ENCODE measurements at places on chromosomes 3 and 15.

GRCh38 chr15:90960298-90961091 lies 5.8 kb downstream of the RCCD1 start:
- DNase-seq = no peak

DNA sequence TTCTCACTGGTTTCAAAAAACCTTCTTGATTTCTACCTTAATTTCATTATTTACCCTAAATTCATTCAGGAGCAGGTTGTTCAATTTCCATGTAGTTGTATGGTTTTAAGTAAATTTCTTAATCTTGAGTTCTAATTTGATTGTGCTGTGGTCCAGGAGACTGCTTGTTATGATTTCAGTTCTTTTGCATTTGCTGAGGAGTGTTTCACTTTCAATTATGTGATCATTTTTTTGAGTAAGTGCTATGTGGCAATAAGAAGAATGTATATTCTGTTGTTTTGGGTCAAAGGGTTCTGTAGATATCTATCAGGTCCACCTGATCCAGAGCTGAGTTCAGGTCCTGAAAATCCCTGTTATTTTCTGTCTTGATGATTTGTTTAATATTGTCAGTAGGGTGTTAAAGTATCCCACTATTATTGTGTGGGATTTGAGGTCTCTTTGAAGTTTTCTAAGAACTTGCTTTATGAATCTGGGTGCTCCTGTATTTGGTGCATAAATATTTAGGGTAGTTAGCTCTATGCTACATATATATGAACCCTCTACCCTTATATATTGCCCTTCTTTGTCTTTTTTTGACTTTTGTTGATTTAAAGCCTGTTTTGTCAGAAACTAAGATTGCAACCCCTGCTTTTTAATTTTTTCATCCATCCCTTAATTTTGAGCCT lies 158.4 kb upstream of the TPRG1 start:
- no peak for DNase-seq

DNA sequence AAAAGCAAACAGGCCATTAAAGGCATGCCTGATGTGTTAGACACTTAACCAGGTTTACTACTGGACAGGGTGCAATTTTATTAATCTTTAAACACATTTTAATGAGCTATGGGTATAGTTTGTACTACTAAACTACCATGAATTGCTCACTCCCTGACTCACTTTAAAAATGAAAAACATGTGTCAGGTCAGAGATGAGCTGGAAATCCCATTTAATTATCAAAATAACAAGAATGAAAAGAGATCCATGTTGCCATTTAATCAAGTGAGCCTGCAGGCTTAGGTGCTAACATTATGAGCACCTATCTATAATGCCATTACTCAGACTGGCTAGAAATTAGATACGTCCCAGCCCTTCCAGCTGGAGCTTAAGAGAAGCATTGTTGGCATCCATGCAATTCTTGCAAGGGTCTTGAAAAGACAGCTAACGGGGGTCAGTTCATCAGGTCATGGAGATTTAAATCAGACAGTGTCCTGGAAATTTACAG lies 224.4 kb downstream of the THRB start:
- no peak for DNase-seq

DNA sequence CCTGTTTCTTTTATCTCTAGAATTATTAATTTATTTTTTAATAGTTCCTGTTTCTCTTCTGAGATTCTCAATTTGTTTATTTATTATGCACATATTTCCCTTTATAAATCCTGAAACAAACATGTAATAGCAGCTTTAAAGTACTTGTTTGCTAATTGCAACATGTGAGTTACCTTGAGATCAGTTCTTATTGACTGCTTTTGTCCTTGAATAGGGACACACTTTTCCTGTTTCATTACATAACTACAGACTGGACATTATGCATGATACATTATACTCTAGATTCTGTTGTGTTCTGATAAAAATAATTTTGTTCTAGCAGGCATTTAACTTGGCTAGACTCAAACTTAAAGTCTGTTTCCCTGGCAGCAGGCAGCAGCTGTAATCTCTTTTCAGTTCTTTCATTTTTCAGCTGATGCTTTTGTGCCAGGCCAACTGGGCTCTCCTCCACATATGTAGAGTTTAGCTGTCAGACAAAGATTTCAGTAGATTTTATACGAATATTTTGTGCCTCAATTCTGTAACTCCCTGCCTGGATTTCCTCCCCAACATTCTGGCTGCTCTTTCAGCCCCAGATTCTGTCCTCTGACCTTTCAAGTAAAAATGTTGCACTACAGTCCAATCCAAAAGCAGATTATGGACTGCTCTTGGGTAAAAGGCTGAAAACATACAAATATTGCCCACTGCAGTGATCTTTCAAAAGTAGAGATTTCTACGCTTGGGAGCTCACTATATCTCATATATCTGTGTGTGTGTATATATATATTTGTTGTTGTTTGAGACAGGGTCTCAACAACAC lies 41.9 kb downstream of the PCOLCE2 start:
- DNase-seq = no peak

GRCh38 chr3:177237206-177237605 lies 39.9 kb upstream of the TBL1XR1 start:
- no peak for DNase-seq

- DNase-seq = no peak
These were observed 871.8 kb upstream of the NR2F2 start for GRCh38 chr15:95458721-95459120.

DNA sequence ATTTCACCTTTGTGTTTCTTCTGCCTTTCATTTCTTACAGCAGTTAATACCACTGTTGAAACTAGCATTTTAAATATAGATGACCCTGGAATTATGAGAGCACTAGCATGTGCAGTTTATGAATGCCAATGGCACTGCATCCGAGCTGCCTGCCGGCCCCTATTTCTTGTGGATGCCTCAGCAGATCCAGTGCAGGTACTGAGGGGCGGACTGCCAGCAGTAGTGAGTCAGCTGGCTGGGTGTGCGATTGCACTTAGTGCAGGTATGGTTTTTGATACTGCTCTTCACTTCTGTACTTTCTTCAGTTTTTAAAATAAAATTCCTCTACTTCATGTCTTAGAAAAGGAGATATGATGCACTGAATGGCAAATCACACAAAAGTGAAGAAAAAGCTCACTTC lies 453.0 kb downstream of the DIPK2A start:
- DNase-seq = no peak

DNA sequence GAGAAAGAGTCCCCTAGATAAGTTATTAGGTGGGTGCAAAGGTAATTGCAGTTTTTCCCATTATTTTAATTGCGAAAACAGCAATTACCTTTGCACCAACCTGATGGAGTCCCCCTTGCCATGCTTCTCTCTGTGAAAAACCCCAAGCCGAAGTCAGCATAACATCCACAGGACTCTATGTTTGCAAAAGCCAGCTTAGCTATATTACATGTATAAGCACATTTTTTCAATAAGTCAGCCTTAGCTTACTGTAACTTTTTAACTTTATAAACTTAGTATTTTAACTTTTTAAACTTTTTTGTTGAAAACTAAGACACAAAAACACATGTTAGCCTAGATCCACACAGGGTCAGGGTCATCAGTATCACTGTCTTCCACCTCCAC lies 21.4 kb upstream of the MUC20 start:
- no peak for DNase-seq

- no peak for DNase-seq
These were observed 24.7 kb downstream of the CACNA2D2 start for GRCh38 chr3:50478671-50479260.

GRCh38 chr15:73539212-73540128 lies 93.7 kb downstream of the NPTN start:
- DNase-seq = no peak

DNA sequence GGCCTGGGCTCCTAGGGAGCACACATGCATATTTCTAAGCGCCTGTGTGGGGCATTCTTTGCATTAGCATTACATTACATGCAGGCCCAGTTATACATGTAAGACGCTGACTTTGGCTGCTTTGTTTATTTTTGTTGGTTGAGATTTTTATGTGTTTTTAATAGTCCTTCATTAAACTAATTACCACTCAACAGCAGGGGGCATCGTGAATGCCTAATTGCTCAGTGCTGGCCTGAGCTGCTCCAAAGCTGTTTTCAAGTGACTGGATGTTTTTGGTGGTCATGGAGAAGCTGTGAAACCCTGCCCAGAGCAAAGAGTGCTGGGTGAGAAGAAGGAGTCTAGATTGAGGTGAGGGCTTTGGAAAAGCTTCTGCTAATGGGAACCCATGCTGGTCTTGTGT lies 41.5 kb downstream of the GPD1L start:
- no peak for DNase-seq

DNA sequence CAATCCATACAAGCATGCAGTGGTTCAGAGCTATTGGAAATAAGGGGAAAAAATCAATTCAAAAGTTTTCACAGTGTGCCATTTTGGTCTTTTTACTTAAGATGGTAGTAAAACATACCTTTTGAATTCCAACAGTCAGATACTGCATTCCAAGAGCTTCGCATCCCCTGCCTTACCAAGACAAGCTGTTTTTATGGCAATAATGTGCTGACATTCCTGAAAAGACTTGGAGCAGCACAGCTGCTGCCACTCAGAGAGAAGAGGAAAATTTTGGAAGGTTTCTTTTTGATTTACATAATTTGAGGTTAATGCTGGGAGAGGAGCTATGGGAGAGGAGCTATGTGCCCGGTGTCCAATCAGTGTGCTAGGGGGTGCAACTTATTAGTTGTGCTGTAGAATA lies 148.3 kb downstream of the FEZF2 start:
- no peak for DNase-seq

- no peak for DNase-seq
These were observed 13.8 kb upstream of the CAMP start for GRCh38 chr3:48209445-48209844.

DNA sequence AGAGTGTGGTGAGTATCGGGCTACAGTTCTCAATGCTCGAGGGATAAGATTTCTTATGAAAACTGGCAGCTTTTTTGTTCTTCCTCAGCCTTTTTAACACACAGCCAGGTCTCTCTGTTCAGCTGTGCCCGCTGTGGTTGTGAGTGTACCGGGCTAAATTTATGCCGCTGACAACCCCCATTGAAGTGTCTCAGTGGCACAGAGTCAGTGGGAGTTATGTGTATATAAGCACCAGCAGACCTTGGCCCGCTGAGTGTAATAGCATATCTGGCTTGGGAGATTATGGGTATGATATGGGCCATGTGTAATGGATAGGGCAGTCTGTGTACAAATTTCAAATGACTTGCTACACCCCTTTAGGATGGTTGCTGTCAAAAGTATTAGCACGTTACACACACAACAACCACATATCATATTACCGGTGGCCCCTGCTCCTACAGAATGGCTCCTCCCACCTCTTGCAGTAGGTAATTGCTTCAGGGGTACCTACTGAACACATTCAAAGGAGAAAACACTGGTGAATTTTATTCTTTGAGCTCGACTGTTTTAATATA lies 26.9 kb upstream of the NR2F2 start:
- DNase-seq = no peak

DNA sequence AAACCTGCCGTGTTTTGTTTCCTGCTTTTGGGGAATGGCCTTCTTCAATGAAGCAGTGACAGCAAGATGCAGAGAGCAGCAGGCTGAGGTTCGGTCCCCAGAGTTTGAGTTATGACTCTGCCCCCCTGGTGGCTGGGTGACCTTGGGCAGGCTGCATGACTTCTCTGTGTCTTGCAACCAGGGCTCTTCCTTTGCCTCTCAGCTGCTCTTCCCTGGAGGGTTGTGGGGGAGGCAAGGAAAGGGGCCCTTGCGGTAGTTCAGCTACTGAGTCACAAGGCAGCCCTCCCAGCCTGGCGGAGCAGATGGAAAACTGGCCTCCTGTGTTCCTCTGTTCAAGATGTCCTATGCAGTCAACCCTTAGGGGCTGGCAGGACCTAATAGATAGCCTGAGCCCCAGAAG lies 17.1 kb downstream of the CTXND1 start:
- DNase-seq = no peak

GRCh38 chr3:94440767-94441493 lies 378.1 kb downstream of the NSUN3 start:
- no peak for DNase-seq

GRCh38 chr3:37228749-37229148 lies 54.4 kb upstream of the LRRFIP2 start:
- no peak for DNase-seq

- no peak for DNase-seq
These were observed 189.5 kb downstream of the ADAMTSL3 start for GRCh38 chr15:83843471-83843871.

- DNase-seq = no peak
These were observed 92.2 kb upstream of the ALCAM start for GRCh38 chr3:105274536-105274935.

DNA sequence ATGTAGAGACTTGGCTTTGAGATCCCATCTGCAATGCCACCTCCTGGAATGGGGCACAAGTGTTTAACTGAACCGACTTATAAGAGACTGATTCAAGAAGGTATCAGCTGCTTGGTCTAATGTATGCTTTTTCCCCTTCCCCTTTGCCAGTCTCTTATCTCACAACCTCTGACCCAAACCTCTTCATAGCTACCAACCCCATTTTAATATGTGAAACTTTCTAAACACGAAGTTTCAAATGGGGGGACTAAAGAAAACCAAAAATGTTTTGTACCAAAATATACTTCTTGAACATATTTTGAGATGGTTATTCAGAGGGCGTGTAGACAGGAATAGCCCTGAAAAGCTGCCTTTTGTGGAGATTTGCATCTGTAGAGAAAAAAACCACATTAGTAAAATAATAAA lies 73.1 kb downstream of the OXSM start:
- DNase-seq = no peak

- no peak for DNase-seq
These were observed 7.1 kb downstream of the FSTL1 start for GRCh38 chr3:120443626-120444123.

DNA sequence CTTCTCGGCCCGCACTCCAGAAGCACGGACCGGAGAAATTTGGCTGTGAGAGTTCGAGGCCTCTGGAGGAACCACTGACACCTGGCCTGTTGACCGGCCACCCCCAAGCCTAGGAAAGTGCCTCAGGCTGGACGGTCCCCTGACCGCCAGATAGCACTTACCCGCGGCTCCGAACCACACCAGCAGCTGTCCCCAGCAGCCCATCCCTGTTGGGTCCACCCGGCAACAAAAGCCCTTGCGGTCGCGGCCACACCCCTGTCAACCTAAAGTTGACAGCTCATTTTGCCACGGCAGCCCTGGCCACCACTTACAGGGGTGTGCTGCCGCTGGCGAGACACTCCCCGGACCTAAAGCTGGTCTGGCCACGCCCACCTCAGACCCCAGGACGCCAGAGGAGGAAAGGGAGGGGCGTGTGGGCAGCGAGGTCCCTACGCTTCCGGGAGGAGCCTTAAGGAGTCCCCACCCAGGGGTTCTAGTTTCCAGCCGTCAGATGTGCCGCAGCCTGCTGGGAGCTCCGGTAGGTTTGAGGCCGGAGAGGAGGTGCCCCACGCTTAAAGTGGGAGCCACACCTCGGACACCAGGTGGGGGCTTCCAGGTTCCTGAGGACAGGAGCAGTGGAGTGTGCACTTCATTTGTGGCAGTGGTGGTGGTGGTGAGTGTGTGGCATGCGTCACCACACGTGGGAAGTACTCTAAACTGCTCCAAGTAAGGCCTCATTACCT lies at the start of gene LTK:
TSS of gene LTK (minus strand) at position 322 of the 722 bp plus-strand sequence. CDS start at position 204, 118 bp downstream.
- DNase-seq = no peak

- DNase-seq = no peak
These were observed 63.6 kb downstream of the CCK start for GRCh38 chr3:42202217-42202865.

Measured in cortex of kidney (tissue), 1 donor.